ENCODE measurements at places on chromosomes 11 and 22. TPM values are rescaled to one million over a fixed set of nuclear protein-coding genes. Genes with fewer than 3 reads are reported as not detected.

DNA sequence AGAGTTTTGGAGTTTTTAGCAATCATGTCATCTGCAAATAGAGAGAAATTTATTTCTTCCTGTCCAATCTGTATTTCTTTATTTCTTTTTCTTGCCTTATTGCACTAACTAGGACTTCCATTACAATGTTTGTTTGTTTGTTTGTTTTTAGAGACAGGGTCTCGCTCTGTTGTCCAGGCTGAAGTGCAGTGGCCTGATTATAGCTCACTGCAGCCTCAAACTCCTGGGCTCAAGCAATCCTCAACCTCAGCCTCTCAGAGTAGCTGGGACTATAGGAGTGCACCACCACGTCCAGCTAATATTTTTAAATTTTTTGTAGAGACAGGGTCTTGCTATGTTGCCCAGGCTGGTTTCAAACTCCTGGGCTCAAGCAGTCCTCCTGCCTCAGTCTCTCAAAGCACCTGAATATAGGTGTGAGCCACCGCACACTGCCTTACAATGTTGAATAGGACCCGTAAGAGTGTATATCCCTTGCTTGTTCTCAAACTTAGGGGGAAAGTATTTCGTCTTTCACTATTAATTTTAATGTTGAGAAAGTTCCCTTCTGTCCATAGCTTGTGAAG is 29.6 kb upstream of the MAPK1 start:
- no peak overlapping the region for H3K27ac ChIP-seq
- H3K4me1 ChIP-seq: no peaks in the 10 kb centered on the region
- no peak overlapping the region for H3K4me3 ChIP-seq
- no peaks in the 10 kb centered on the region for H3K27me3 ChIP-seq
- no peak for DNase-seq

GRCh38 chr11:2770761-2771301 is 71.0 kb upstream of the KCNQ1OT1 start:
- DNase-seq: peak; percentile 13
- no peaks in the 10 kb centered on the region for H3K27me3 ChIP-seq
- H3K36me3 ChIP-seq: no peaks in the 10 kb centered on the region
- no peak overlapping the region for H3K4me3 ChIP-seq

DNA sequence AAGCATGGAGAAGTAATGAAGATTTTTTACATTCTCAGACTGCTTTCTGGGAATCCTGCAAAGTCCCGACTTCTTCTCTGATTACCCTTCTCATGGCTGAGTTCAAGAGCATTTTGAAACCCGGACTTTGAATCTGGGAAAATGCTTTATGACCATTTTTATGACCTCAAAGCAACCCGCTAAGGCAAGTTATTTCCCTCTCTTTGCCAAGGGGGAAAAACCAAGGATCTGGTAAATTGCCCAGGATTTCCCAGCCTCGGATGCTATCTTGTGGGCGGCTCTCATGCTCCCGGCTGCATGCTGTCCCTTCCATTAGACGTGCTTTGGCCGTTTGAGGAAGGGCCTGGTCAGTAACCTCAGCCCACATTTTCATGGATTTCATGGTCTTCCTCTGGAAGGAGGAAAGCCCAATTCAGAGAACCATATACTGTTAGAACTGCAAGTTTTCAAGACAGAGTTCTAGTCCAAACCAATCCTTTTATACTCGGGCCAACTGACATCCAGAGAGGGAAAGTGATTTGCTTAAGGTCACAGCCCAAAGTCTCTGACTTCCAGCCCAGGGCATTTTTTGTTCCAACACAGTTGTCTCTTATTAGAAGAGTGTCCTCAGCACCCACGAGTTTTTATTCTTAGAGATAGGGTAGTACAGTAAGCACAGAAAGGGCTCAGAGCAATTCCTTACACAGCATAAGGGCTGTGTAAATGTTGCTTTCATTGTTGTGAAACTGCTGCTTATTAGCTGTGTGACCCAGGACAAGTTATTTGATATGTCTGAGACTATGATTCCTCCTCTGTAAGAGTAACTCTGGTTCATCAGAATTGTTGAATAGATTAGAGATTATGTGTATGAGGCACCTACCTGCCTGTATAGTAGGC is 77.4 kb downstream of the NAV2 start:
- H3K27ac ChIP-seq: no peak overlapping the region
- H3K4me1 ChIP-seq: peaks cover 3% of the 10 kb centered on the region
- no peaks in the 10 kb centered on the region for H3K36me3 ChIP-seq
- DNase-seq: no peak
- no peaks in the 10 kb centered on the region for H3K27me3 ChIP-seq

- no peak for DNase-seq
- H3K27me3 ChIP-seq: no peaks in the 10 kb centered on the region
- no peaks in the 10 kb centered on the region for H3K36me3 ChIP-seq
- H3K27ac ChIP-seq: no peak overlapping the region
Measured at GRCh38 chr22:30007361-30007760, 72.9 kb upstream of the HORMAD2 start.

DNA sequence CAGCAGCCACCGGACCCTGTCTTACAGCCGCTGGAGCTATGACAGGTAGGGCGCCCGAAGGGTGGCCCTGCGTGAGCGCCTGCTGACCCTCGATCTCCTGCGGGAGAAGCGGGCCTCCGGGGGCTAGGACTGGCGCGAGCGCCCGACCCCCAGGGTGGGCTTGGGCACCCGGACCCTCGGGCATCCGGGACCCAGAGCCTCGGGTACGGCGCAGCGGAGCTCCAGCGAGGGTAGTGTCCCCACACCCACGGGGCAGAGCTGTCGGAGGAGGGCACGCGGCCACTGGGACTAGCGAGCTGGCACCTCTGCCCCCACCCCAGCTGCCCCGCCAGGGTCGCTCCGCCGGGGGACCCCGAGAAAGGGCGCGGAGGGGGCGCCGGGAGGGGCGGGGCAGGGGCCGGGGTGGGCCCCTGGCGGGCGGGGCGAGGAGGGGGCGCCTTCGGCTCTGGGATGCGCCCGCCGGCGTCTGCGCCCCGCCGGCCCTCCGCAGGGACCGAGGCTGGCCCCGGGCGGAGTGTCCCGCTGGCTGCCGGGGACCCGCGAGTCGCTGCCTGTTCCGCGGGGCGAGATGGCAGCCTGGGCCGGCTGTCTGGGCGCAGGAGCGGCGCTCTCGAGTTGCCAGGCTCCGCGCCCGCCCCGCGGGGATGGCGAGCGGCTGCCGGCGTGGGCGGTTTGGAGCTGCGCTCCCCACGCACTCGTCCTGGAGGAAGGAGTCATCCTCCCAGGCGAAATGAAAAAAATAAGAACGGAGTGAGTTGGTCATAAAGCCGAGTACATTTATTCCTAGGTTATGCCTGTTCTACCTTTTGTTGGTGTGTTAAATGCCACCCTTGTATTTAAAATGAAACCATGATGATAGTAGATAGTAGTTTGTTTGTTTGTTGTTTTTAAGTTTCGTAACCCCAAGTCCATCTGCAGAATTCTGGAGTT is 32.4 kb downstream of the EIF3F start:
- H3K36me3 ChIP-seq: no peaks in the 10 kb centered on the region
- H3K4me1 ChIP-seq: no peaks in the 10 kb centered on the region
- peak overlapping the region; percentile 29 for H3K4me3 ChIP-seq
- peak; percentile 73 for DNase-seq

GRCh38 chr11:121773076-121773475 is 320.3 kb upstream of the SORL1-AS1 start:
- H3K27me3 ChIP-seq: no peaks in the 10 kb centered on the region
- H3K36me3 ChIP-seq: no peaks in the 10 kb centered on the region
- no peak overlapping the region for H3K27ac ChIP-seq

DNA sequence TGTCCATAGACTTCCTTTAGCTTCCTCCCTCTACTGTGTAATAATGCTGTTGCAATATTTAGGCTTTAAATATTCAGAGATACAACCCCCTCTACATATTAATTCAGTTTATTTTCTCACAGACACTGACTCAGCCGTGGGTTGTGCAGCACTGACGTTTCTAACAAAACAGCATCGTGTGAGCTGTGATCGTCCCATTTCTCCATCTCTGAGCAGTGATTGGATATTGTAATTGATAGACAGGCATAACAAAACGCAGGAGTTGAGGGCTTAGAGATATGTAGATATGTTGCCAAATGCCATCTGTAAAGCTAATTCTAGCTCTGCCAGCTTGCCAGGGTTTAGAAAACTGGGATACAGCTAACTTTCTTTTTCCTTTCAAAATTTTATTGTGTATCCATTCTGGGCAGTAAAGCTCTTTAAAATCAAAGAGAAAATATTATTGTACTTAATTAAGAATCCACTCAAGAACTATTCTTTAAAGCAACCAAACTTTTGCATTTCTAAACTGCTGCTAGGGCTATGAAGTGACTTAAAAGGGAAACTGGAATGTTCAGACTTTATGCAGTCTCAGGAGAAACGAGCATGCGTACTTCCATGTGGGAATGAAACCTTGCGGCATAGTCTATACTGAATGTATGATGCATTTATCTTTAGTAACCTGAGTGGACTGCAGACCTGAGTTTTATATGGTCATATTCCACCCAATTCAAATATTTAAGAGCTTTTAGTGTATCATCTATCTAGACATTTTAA is 22.7 kb downstream of the BTBD10 start:
- no peaks in the 10 kb centered on the region for H3K4me1 ChIP-seq
- no peaks in the 10 kb centered on the region for H3K27me3 ChIP-seq
- no peak overlapping the region for H3K4me3 ChIP-seq
- H3K36me3 ChIP-seq: no peaks in the 10 kb centered on the region

GRCh38 chr22:37905534-37906363 is at the start of gene MICALL1:
TSS of gene MICALL1 (plus strand) at chr22:37906297. CDS start at chr22:37906423, 126 bp downstream.
- no peaks in the 10 kb centered on the region for H3K36me3 ChIP-seq
- H3K27me3 ChIP-seq: no peaks in the 10 kb centered on the region
- H3K27ac ChIP-seq: peak within 1 kb of the TSS; percentile 70
- peak within 1 kb of the TSS; percentile 59 for H3K4me3 ChIP-seq
- DNase-seq: peak; percentile 77

- H3K4me1 ChIP-seq: no peaks in the 10 kb centered on the region
- no peaks in the 10 kb centered on the region for H3K36me3 ChIP-seq
- DNase-seq: no peak
- H3K27me3 ChIP-seq: no peaks in the 10 kb centered on the region
- H3K4me3 ChIP-seq: no peak overlapping the region
Measured at GRCh38 chr11:95443386-95443785, 212.4 kb upstream of the SESN3 start.

DNA sequence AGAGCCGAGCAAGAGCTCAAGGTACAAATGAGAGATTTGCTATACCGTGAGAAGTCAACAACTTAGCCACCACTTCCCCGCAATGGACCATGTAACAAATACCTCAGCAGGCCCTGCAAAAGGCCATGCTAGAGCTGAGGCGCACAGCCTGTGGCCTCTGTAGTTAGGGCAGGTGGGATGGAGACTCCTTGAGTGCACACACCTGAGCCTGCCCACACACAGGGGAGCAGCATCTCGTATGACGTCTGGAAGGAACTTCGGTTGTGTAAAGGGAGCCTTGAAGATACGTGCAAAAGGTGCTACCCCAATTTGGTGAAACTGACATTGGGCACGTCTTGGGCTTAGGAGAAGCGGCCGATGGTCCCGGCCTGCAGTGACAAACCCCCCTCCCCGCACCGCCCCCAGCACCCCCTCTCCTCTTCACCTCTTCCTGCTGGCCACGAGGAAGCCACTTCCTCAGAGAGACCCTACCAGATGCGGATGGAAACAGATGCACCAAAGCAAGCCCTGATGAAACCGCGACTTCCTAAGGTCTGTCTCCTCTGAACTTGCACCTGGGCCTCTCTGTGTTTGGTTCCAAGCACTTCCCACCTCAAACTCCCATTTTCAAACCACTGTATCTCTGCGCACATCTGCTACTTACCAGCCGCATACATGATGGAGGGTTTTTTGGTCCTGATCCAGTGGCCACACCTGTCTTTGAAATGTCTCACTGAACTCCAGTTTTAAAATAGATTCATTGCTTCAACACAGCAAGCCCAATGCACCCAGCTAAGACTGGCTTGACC is 10.6 kb downstream of the CDPF1 start:
- H3K27me3 ChIP-seq: no peaks in the 10 kb centered on the region
- H3K27ac ChIP-seq: no peak overlapping the region
- peaks cover 5% of the 10 kb centered on the region for H3K36me3 ChIP-seq
- no peaks in the 10 kb centered on the region for H3K4me1 ChIP-seq

DNA sequence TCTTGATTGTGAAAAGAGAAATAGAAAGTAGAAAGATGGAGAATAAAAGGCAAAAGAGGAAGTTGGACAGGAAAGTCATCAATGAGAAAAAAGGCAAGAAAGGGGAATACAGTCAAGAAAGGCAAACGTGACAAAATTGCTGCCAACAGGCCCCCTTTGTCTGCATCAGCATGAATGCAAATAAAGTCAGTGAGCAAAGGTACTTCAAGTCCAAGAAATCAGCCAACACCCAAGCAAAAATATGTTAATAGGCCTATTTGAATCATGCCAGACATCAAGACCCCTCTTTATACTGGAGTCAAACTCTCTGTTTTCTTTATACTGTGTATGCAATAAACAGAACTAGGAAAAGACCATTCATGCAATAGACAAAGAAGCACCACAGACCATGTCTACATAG is 34.3 kb downstream of the GUCY1A2 start:
- no peaks in the 10 kb centered on the region for H3K36me3 ChIP-seq
- H3K4me3 ChIP-seq: no peak overlapping the region
- H3K27me3 ChIP-seq: no peaks in the 10 kb centered on the region
- H3K4me1 ChIP-seq: no peaks in the 10 kb centered on the region
- no peak for DNase-seq

- DNase-seq: no peak
- no peaks in the 10 kb centered on the region for H3K27me3 ChIP-seq
- H3K4me3 ChIP-seq: no peak overlapping the region
- H3K27ac ChIP-seq: no peak overlapping the region
- no peaks in the 10 kb centered on the region for H3K4me1 ChIP-seq
Measured at GRCh38 chr11:132904607-132905006, 627.7 kb downstream of the OPCML start.

DNA sequence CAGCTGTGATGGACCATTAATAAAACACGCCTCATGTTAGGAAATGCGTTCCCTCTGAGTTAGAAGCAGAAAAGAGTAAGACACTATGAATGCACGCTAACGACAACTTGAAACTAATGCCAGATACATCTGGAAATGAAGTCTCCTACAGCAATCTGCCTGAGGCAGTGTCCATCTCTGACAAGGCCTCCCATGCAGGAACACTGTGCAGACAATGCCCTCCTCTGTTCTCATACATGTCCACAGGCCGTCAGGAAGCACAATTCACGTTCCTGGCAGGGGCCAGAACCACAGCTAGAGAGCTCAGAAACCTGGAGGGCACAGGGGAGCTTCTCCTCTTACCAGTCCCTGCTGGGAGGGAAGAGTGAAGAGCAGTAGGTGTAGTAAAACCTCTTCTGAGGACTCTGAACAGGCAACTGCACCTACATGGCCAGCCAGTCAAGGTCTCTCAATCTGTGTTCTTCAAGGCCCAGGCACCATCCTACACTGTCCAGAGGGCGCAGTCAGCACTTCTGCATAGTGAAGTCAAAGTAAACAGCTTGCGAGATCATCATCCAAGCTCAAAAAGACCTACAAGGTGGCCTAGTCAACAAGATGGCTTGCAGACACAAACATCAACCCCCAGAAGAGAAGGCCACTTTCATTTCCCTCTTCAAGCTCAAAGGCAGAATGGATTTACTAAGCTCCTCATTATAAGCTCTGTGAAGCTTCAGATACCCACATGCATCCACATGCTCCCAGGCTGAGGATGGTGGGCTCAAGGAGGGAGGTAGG is 41.5 kb upstream of the CYP2D6 start:
- H3K4me1 ChIP-seq: no peaks in the 10 kb centered on the region
- DNase-seq: no peak
- no peaks in the 10 kb centered on the region for H3K36me3 ChIP-seq
- H3K4me3 ChIP-seq: no peak overlapping the region
- no peaks in the 10 kb centered on the region for H3K27me3 ChIP-seq

GRCh38 chr11:59200423-59200746 is 12.3 kb downstream of the MPEG1 start:
- DNase-seq: no peak
- peaks cover 2% of the 10 kb centered on the region for H3K36me3 ChIP-seq
- no peaks in the 10 kb centered on the region for H3K4me1 ChIP-seq
- H3K27ac ChIP-seq: no peak overlapping the region
- no peaks in the 10 kb centered on the region for H3K27me3 ChIP-seq

MMP26 gene
- not detected for total RNA-seq

SAC3D1 gene
- 3.5 TPM for total RNA-seq

LRP4 gene
- 27.0 TPM for total RNA-seq

BTG4 gene
- not detected for total RNA-seq

INS gene
- total RNA-seq: 13,046 TPM

GUCY1A2 gene
- total RNA-seq: 8.8 TPM

Measured in pancreas (tissue), 10 donors.